ENCODE measurements at places on chromosomes 4 and X.
A peak's percentile ranks its signal among the peaks of the same experiment; 100 is the strongest.

DNA sequence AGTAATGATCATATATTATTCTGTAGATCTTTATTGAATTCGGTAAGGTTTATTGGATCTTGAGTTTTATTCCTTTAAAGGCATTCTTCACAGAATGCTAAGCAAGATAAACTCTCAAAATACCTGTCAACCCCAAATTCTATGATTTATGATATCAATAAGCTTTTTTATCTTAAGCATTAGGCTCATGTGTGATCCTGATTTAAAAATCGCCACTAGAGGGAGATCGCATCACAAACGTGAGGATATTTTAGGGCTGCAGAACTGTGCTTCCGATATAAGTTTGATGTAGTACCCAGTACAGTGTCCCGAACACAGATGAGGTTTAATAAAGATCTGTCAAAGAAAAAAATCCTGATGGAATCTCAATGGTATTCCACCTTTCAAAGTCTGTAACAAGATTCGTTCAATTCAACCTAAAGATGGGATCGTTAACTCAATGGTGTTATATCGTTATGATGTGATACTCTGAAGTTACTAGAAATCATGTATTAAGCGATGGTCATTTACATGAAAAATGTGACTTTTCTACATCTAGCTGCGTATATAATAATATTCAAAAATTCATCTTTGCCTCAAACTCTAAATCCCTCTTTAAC, 169.0 kb downstream of the CORIN start:
- peak; percentile 21 for DNase-seq

DNA sequence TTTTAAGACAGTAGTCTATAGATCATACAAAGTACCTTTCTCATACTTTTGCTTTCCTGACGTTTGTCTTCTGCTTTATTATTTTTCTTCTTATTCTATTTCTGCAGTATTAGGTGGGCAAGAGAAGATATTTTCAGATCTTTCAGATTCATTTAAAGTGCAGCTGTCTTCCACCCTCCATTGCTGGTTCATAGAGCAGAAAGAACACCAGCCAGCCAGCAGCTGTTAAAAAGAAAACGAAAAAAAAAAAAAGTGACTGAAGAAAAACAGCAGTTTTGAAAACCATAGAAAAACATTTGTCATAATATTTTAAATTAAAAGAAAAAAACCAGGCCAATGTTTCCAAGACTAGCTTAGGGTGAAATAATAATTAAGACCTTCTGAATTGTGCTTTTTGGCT, 42.9 kb downstream of the SMAD1 start:
- no peak for DNase-seq

DNA sequence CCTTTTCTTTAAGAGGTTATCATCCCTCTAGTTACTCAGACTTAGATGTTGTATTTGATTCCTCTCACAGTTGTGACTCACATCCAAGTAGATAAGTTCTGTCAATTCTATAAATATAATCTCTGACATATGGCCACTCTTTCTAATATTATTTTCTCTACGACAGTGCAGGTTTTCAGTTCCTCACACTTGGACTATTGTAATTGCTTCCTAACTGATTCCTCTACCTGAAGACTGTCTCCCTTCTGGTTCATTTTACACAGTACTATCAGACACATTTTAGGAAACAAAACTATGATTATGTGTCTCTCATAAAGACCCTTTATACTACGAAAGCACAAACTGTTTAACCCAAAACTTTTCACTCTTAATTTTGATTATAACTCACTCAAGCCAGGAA, 31.3 kb upstream of the GNRHR start:
- no peak for DNase-seq

GRCh38 chr4:20462426-20463175, 210.9 kb downstream of the SLIT2 start:
- peak; percentile 54 for DNase-seq

GRCh38 chrX:134642386-134642785, 15.9 kb downstream of the PLAC1 start:
- peak; percentile 64 for DNase-seq

GRCh38 chr4:128155231-128155855, 94.2 kb downstream of the LARP1B start:
- DNase-seq = no peak

GRCh38 chrX:31658360-31658759, 586.5 kb upstream of the FTHL17 start:
- DNase-seq = peak; percentile 28

- DNase-seq = peak; percentile 82
These were observed 55.2 kb downstream of the AREG start for GRCh38 chr4:74499986-74500781.

GRCh38 chr4:7244331-7244665, 52.0 kb downstream of the SORCS2 start:
- DNase-seq = no peak

DNA sequence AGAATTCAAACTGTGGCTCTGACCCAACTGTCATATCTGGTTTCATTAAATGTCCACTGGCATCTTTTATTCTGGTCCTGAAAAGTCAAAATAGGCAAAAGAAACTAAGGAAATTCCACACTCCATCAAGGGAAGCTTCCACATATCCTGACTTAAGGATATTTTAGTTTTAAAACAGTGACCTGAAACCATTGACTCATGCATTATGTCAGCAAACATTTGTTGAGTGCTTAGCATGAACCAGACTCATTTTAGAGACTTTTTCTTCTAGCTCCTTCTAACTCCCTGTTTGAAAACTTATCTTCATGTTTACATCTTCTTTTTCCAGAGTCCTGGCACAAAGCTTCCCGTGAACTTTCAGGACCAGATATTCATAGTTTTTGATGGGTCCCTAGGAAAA, 6.9 kb upstream of the CXCL1 start:
- DNase-seq = no peak

DNA sequence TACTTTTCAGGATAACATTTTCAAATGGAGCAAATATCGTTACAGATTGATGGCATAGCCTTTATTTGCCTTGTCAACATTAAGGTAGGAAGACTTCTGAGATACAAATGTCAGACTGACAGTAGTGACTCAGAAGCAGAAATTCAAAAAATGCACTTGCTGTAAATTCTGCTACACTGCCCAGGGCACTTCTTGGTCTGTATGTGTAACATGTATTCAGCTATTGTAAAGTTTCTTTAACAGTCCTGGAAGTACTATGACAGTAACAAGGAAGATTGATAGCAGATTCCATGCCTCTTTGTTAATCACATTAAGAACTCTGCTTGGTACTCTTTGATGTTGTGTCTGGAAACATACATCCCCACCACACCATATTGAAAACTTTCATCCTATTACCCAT, 69.6 kb upstream of the PCDH18 start:
- DNase-seq = no peak

DNA sequence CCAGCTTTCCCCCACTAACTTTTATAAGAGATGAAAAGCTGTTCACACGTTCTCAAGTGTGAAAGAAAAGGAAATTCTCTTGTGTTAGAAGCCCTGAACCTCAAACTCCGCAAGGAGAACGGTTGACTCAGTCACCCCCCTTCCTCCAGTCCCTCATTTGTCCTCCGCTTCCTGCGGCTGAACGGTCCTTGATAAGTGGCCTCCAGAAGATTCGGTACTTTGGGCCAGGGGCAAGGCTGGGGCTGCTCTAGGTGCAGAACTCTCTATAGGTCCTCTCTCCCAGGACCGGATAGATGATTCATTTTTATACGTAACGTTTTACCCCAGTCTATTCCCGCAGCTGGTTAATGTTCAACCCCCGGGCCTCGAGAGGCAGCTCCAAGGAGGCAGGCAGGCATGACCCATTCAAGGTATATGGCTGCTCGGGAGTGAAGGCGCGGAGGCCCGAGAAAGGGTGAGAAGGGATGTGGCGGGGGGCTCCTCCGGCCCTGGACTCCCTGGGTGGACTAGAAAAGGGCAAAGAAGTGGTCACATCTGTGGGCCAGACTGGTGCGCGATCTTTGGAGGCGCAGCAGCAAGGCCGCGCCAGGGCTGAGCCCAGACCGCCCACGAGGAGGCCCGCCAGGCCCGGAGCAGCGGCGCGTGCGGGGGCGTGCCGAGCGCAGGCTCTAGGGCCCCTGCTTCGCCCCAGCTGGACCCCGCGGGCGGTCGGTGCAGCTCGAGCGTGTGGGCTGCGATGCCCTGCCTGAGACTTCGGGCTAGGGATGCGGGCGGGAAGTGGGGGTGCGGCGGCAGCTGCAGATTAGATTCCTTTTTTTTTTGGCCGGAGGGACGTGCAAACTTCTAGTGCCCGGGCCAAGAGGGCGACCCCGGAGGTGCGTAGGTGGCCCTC, 11.7 kb downstream of the PITX2 start:
- DNase-seq = peak; percentile 89

GRCh38 chr4:142485452-142485851, 360.6 kb downstream of the INPP4B start:
- no peak for DNase-seq

GRCh38 chr4:169975131-169975837, 50.9 kb downstream of the MFAP3L start:
- DNase-seq = no peak

DNA sequence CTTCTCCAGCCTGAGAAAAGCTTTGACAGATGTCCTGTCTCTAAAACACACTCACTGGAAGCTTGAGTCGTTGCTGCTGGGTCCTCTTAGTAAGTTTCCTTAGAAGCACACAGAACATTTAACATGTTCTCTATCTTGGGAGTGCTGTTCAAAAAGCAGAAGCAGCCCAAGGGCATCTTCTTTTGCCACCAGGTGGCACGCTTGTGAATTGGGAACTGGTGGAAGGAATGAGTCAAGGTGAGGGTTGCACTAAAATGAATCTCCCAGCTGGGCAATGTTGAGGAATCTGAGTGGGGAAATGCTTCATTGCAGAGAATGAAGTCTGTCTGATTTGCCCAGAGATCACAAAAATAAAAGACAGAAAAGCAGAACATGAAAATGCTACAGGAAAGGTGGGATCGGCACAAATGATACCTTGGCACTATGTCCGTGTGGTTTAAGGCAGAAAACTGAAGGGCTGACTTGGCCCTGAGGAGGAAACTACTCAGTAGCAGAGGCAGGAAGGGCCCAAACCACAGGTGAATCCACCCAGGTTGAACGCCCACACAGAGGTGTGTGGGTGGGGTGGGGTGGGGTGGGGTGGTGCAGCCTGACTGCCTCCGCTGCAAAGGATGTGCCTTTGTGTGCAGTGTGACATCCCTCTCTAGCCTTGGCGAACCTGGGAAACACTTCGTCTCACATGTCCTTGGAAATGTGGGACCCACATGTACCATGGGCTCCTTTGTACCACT, 26.0 kb downstream of the KIT start:
- DNase-seq = no peak

DNA sequence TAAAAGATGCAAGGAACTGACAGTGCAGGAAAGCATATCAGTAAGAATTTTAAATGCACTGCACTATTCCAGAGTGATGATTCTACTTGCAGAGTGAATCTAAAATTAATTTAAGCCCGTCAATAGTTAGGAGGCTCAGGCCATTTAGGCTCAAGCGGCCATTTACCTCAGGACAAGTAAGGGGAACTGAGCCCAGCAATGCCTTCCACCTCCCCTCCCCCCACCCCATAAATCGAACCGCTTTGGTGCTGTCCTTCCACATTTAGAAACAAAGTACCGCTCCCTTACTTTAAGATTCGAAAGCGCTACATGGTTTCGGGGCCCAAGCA, 665 bp downstream of the RBM41 start:
- DNase-seq = no peak

- DNase-seq = no peak
These were observed 153.3 kb downstream of the IL15 start for GRCh38 chr4:141789716-141790115.

DNA sequence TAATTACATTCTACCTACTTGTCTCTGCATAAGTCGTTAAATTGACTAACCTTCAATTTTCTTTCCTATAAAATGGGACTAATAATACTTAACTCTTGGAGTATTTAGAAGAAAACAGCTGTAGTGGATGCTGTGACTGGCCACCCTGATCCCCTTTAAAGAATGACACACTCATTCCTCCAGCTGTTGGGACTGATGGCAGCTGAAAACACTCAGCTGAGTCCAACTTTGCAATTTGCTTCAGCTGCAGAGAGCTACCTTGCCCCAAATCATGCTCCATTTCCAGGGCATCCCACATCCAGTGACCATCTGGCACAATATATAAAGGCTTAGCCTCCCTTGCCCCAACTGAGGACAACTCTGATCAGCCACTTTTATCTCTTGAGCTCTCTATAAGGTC, 89.1 kb downstream of the MID1IP1 start:
- no peak for DNase-seq

- DNase-seq = no peak
These were observed 12.8 kb downstream of the ANXA5 start for GRCh38 chr4:121684016-121684415.

DNA sequence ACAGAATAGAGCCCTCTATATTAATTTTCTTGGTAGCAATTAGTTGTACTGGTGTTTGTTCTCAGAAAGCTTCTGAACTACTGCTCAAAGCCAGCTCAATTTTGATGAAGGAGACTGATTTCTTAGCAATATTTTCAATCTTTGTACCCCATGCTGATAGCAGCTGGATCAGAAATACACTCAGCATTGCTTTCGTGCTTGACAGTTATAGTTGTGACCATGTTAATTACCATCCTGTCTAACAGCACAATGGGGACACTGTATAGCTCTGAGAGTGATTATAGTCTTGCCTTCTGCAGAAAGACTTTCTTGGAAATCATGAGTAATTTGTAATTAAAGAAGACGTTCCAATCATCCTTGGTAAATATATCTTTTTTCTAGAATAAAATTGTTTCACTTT, 79.7 kb upstream of the GNPDA2 start:
- DNase-seq = no peak

- DNase-seq = no peak
These were observed 892 bp downstream of the IL1RAPL2 start for GRCh38 chrX:104566681-104567501.

- peak; percentile 44 for DNase-seq
These were observed 27.2 kb downstream of the BST1 start for GRCh38 chr4:15729910-15730533.

GRCh38 chr4:94304365-94304971, 38.2 kb downstream of the HPGDS start:
- DNase-seq = peak; percentile 19

GRCh38 chr4:175048111-175048784, 130.1 kb downstream of the ADAM29 start:
- DNase-seq = no peak

DNA sequence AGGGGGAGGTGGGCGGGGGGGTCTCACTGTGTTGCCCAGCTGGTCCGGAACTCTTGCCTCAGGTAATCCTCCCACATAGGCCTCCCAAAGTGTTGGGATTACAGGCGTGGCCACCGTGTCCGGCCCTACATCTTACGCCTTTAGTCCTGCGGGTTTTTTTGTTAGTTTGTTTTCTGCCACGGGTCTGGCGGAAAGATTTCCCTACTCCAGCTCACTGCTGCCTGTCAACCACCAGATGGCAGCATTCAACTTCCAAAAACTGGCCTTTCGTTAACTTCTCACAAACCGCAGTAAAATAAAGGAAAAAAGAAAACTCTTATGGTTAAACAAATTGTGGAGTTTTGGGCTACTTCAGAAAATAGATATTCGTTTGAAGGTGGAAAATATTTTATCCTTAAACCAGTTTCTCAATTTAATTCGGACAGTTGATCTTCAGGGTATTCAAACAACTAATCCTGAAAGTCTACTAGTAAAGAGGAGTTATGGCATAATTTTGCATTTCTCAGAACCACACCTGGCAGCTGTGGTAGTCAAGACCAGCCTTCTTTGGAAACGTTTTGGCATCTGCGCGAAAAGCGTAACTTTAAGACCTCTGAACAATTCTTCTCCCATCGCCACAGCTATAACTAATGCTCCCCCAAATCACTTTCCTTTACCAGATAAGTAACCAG, 41.1 kb downstream of the LUZP4 start:
- peak; percentile 40 for DNase-seq

Measured in RCC 7860 (cell line).